Inflammatory macrophage (primary cell): ENCODE measurements at places on chromosomes 11 and 22.

- no peak for DNase-seq
Measured at GRCh38 chr11:67731583-67731982, 57.2 kb upstream of the ALDH3B2 start.

DNA sequence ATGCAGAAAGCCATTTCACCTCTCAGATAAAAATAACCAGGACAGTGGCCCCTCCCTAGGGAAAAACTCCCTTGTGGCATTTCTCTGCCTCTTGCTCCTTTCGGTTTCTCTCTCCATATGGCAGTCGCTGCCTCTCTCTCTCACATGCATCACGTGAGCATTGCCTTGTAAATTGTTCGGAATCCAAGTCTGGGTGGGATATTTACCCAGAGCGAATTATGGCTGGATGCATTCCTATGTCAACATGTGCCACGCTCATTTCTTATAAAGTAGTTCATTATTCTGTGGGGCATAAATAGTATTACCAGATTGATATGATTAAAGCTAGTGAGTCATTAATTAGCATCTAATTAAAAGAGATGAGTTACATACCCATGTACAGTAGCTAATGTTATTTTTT is 392.9 kb downstream of the INSC start:
- DNase-seq: no peak

- DNase-seq: no peak
Measured at GRCh38 chr11:108135845-108136544, 14.6 kb downstream of the ACAT1 start.

DNA sequence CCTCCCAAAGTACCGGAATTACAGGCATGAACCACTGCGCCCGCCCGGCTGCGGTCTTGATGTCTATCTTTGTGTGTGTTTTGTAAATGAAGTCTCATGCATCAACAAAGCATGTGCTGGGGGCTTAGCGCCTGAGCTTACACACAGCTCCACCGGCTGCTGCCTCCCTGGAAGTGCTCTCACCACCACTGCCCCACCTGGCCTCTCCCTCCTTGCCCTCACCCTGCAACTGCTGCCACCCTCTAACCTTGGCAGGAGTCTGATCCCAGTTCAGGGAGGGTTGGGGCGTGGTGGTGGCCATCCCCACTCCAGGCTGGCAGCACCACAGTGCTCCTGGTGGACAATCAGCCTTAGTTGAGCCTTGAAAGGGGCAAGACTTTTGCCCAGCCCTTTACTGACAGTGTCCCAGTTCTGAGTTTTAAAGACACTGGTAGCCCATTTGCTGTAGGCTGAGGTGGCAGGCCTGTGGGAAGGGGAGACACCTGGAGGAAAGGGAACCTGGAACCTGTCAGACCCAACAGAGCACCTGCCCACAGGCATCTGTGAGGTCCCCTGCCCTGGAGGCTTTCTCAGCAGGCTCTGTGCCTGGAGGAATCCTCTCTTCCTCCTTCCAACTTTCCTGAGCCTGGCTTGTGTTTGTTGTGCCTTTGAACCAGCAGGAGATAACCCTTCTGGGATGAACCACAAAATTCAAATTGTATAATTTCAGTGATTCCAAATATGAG is 42.4 kb upstream of the WEE1 start:
- no peak for DNase-seq

DNA sequence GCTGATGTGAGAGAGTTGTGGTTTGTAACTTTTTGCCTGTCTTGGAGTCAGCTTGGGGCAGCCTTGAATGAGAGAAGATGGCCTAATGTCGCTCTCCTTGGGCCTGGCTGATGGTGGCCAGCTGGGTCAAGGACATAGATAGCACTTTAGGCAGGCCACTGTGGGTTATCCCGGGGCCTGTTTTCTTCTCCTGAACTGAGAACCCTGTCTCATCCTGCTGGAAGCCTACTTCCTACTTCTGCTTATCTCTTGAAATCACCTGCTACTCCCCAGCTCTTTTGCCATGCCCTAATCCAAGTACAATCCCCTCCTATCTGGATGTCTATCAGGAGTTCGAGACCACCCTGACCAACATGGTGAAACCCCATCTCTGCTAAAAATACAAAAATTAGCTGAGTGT is 49.5 kb downstream of the OSBP2 start:
- DNase-seq: no peak

GRCh38 chr11:104645261-104646222 is 252.7 kb downstream of the CASP12 start:
- no peak for DNase-seq

GRCh38 chr22:32803738-32804435 is 2.4 kb downstream of the TIMP3 start:
- no peak for DNase-seq

- no peak for DNase-seq
Measured at GRCh38 chr11:94700622-94701021, 67.5 kb upstream of the AMOTL1 start.

- DNase-seq: no peak
Measured at GRCh38 chr11:72295471-72295870, 51.5 kb upstream of the PHOX2A start.

- DNase-seq: no peak
Measured at GRCh38 chr11:129917231-129917630, 21.9 kb upstream of the NFRKB start.

DNA sequence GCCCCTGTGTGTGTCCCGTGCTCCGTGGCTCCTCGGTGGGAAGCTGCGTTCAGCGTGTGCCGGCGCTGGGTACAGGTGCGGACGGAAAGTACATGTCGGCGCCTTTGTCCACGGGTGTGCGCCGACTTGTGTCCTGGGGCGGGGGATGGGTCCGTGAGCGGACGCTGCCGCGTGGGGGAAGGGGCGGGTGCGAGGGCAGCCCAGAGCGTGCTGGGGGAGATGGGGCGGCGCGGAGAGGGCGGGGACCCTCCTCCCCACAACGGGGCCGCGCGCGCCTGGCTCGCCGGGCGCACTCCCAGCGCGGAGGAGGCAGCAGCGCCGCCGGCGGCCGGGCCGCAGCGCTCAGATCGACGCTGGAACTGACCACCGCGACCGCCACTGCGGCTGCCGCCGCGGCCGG is 33.6 kb upstream of the RELT start:
- no peak for DNase-seq

DNA sequence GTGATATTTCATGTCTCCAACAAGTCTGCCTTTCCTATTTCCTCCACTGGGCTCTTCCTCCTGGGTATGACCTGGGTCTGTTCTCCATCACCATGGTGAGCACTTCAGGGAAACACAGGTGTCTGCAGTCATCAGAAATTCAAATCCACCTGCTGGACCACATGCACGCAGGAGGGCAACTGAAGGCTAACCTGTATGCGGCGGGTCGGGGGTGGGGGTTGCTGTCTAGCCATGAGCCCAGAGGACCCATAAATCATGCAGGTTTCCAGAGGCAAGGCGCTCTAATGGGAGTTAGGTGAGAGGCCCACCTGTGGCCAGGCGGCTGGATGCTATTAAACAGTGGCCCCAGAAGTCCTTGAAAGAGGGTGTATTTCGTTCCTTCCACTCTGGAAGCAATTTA is 11.1 kb upstream of the PAMR1 start:
- no peak for DNase-seq

DNA sequence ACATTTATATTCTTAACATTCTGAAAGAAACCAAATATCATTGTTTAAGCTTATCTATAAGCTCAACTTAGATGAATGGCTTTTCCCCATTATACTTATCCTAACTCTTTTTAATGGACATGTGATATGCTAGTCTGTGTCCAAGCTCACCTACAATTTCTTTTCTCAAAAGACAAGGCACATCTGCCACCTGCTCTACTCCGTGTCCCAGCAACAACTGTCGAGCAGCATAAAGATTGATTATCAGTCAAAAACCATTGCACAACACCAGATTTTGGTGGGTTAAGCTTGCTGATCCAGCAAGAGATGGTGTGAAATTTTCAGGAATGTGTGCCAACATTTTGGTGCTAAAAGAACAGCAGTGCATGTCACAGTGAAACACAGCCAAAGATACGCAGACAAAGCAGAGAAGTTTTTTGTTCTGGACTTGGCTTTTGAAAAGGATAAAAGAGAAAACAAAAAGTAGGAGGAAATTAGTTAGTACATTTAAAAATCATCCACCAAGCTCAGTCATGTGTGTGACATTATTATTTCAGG is 65.8 kb downstream of the DCDC1 start:
- DNase-seq: no peak

- no peak for DNase-seq
Measured at GRCh38 chr11:95450547-95451123, 219.6 kb upstream of the SESN3 start.
